Stimulated activated naive CD8-positive, alpha-beta T cell treated with anti-CD3 and anti-CD28 coated beads, Interleukin-15, amount 100 ng/mL, for 72 hours (primary cell): ENCODE measurements at places on chromosomes 2 and 18.

DNA sequence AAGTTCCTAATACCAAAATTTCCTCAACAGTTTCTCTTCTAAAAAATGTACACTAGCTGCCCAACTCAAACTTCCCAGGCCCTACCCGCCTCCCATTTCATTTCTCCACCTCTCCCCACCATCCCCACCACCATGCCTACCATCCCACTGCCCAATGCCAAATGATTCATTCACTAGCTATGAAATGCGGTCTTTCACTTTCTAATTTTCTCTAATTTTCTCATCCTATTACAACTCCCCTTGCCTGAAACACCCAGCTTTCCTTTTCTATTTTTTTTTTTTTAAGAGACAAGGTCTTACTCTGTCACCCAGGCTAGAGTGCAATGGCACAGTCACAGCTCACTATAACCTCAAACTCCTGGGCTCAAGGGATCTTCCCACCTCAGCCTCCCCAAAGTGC, 38.4 kb downstream of the KIDINS220 start:
- no peak for DNase-seq

GRCh38 chr2:73994178-73994831, 9.6 kb downstream of the TET3 start:
- no peak for DNase-seq

GRCh38 chr18:23735021-23735464, 45.8 kb downstream of the LAMA3 start:
- no peak for DNase-seq

GRCh38 chr2:232203936-232204335, 174.6 kb upstream of the ALPP start:
- no peak for DNase-seq

GRCh38 chr2:172552547-172553291, 3.2 kb upstream of the PDK1 start:
- DNase-seq = no peak

DNA sequence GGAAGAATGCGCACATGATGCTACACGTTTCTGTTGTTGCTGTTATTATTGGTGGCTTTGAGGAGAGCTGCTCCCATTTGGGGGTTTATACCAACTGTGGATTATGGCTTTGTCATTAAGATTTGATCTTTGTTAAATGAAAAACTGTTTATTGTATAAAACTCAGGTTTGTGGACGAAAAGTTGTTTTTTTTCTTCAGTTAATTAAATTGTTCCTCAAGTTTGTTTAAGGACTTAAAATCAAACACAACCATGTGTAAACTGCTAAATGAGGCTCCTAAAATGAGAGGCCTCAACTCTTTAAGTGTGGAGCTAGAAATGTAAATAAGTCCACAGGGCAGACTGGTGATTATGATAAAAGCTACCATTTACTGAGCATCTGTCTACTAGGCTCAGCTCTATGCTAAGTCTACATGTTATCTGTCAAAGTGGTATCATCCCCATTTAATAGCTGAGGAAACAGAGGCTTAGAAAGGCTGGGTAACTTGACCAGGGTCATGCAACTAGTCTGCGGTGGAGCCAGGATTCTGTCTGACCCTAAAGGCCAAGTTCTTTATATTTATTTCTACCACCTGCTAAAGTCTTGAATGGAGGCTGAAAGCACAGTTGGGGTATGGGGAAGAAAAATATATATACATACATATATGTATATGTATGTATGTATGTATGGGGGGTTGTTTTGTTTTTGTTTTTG, 4.1 kb downstream of the MYCN start:
- DNase-seq = no peak

DNA sequence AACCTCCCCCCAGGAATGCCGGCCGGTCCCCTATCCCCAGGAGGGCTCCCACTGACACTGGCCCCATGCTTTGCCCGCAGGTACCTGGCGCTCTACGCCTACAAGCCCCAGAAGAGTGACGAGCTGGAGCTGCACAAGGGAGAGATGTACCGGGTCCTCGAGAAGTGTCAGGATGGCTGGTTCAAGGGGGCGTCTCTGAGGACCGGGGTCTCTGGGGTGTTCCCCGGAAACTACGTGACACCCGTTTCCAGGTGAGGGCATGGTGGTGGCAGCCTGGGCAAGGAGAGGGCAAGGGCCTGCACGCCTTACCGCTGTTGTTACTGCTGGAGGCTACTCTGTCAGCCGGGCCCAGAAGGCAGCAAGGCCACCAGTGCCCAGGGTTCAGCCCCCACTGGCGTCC, 181.3 kb downstream of the SEPTIN10 start:
- DNase-seq = no peak

DNA sequence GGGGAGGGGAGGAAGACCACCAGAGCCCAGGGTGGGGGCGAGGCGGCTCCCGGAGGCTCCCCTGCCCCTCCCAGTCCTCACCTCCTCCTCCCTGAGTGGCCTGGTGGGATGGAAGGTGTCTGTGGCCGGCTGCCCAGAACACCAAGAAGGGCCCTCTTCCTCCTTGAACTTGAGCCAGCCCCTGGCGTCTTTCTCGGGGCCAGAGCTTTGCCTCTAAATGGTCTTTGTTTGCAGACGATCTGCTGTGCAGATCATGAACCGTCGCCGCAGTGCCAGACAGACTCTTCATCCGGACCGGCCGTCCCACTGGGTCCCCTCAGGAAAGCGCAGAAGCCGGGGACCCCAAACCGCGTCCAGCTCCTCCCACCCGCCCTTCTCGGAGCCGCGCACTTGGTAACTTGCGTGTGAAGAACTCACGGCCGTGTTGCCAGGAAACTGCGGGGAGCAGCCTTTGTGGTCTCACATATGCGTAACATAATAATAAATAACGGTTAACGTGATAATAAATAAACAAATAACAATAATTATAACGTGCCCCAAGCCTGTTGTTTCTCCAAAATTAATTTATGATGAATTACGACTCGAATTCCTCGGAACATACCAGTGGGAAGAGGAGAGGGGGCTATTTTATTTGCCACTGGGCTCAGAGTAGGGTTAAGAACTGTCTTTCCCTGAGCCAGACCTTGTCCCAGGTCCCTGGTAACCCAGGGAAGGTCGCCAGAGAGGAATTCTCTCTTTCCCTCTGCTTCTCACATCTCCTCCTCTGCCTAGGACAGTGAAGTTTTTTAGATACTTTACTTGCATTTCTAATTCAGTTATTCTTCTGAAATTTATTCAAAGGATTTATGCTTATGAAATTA, 41.0 kb downstream of the PTGR3 start:
- DNase-seq = no peak

DNA sequence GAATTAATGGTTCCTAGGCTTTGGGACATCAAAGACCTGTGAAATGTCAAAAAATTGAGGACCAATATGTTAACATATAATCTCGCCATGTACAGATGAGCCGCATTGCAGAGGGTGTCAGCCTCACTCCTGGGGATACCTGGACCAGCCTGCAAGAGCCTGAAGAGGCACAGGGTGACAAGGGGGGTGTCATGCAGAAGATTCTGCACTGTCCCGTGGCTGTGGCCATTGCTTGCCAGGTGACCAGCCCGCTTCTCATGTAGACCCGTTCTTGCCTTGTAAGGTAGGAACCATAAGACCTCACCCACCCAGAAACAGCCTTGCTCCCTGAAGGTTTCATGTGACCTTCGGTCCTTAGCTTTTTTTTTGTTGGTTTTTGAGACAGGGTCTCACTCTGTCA, 37.5 kb downstream of the TMEM37 start:
- DNase-seq = no peak

DNA sequence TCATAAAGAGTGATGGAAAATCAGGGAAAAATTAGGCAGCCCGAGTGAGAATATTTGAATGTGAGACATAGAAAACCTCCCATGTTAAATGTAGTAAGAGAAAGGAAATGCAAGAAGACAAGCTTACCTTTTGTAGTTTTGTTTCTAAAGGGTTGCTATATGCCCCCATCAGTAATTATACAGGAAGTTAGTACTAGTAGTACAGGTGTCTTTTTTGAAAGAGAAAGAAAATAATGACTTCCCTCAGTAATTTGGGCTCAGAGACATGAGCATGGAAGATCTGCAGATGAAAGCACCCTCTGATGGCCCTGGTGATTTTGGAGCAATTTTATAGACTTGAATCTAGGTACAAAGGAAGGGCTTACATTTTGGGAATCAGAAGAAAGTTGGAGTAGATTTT, 80.8 kb downstream of the RHBDD1 start:
- no peak for DNase-seq

DNA sequence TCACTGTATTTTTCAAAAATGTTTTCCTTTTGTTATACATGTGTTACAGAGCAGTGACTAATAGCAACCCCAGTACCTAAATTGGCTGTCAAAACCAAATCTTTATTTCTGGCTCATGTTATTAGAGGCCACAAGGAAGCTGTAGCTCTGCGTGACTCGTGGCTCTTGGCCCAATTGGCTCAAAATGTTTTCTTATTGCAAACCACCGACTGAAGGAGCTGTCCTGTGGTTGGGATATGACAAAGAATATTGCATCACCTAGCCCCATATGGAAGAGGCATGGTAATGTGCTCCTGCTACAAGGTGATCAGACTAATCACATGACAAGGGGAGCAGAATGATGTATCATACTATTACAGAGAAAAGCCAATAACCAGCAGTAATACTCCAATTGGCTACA, 1058.5 kb downstream of the CBLN2 start:
- DNase-seq = no peak

GRCh38 chr2:147844697-147845410, at the start of gene ACVR2A:
ACVR2A (plus strand) TSS chr2:147845029; CDS start chr2:147845153, 124 bp downstream.
- DNase-seq = peak; percentile 45

DNA sequence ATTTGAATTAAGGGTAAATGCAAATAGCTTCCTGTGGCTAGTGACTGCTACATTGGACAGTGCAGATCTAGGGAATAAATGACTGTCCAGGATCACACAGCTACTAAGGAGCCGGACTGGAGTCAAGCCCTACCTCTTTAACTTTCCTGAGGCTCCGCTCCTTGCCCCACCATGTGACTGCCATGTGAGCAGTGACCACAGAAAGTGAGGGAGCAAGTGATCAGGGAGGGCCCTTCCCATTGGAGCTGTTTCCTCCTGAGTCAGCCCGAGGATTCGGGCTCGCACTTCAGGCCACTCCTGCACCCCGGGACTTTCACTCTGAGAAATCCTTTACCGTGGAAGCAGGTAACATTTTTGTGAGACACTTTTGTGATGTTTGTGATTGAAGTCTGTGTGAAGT, 198.0 kb downstream of the ANKRD30B start:
- DNase-seq = no peak

GRCh38 chr2:181111059-181111458, 130.7 kb downstream of the UBE2E3 start:
- DNase-seq = no peak

- DNase-seq = no peak
These were observed 85.4 kb downstream of the FMNL2 start for GRCh38 chr2:152420363-152420762.

DNA sequence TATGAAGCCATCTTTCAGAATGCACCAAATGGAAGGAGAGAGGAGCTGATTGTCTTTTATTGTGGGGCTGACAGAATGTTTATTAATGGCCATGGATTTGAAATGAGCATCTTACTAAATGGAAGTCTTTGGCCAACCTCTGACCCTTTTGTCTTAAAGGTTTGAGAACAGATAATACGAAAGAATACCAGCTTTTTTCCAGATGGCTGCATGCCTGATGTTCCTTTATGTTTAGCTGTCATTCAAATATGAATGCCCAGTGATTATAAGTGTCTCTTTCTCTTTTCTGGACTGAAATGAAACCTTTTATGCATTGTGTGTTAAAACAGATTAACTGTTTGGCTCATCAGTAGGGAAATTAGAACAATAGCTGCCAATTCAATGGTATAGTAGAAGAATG, 46.0 kb downstream of the PARD3B start:
- DNase-seq = no peak

GRCh38 chr2:202418027-202418426, 41.9 kb downstream of the BMPR2 start:
- no peak for DNase-seq

- DNase-seq = no peak
These were observed 583.7 kb upstream of the HNMT start for GRCh38 chr2:137380610-137381009.

GRCh38 chr2:137764646-137765045, 199.6 kb upstream of the HNMT start:
- DNase-seq = no peak

- no peak for DNase-seq
These were observed 112.5 kb downstream of the MGAT5 start for GRCh38 chr2:134366359-134366758.

DNA sequence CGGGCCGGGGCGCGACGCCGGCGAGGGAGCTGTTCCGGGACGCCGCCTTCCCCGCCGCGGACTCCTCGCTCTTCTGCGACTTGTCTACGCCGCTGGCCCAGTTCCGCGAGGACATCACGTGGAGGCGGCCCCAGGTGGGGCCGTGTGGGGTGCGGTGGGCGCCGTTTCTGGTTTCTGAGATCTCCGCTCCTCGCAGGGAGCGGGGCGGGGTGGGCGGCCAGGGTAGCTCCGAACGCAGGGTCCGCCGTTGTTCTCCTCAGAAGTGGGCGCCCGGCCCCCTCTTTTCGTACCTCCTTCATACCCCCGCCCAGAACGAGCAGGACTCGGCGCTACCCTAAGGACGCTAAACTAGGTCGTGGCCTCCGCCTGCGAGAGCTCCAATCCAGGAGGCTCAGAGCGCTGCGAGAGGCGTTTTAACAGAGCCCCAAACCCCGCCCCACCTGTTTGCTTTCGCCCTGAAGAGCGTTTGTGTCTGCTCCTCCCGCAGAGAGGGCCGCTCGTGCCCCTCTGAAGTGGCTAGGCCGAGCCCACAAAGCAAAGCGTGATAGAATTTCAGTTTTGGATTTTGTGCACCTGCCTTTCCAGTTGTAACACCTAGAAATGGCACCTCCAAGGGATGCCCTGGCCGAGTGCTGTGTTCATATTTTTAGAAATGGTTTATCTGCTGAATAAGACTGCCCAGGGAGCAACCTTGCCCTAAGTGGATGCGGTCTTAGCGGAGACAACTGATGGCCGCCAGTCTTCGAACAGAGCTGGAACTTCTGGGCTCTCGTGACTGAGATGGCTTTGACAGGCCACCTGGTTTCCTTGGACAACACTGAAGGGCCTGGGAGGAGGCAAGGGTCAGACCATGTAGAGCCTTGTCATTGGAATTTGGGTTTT, 626 bp downstream of the CAPN10 start:
- DNase-seq = peak; percentile 40

- DNase-seq = no peak
These were observed 28.0 kb downstream of the EHBP1 start for GRCh38 chr2:62733546-62733945.

- DNase-seq = peak; percentile 65
These were observed 36.2 kb downstream of the CHST10 start for GRCh38 chr2:100381240-100381639.

GRCh38 chr2:96773922-96774321, 13.2 kb downstream of the CNNM4 start:
- DNase-seq = peak; percentile 61

- no peak for DNase-seq
These were observed 44.4 kb downstream of the RPIA start for GRCh38 chr2:88735853-88736252.

GRCh38 chr18:9095297-9096006, 7.0 kb upstream of the NDUFV2 start:
- DNase-seq = peak; percentile 84
